Stimulated activated CD4-positive, alpha-beta T cell treated with anti-CD3 and anti-CD28 coated beads, Interleukin-4, amount 100 ng/mL, for 1 hour (primary cell): ENCODE measurements at places on chromosomes 5 and 9.

GRCh38 chr5:151205411-151205810, 18.5 kb downstream of the CCDC69 start:
- DNase-seq, result no peak

GRCh38 chr5:102106599-102106998, 189.5 kb downstream of the SLCO4C1 start:
- DNase-seq, result no peak

GRCh38 chr9:78437806-78438205, 140.9 kb downstream of the PSAT1 start:
- no peak for DNase-seq

DNA sequence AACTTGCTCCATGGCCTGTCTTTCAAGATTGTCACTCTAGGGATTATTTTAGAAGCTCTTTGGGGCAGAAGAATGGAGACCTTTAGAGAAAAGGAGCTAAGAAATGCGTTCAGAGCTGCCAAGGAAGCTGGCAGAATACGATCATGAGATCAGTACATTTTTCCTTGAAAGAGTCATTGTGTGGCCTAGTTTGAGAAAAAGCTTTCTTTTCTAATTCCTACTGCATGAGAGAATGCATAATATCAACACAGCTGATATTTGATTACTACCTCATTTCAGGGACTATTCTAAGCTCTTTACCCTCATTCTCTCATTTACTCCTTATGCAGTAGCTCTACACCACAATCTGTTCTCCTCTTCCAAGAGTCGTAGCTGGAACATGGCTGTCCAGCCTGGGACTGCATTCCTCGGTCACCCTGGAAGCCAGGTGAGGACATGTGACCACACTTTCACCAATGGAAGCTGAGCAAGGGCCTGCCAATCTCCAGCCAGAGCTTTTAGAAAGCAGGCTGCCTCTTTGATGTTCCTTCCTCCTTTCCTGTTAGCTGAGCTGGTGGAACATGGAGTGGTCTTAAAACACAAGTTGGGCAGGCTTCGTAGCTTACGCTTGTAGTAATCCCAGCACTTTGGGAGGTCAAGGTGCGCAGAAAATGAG, 99.3 kb upstream of the LHFPL2 start:
- DNase-seq, result no peak

GRCh38 chr5:139577689-139578290, 16.7 kb downstream of the UBE2D2 start:
- DNase-seq, result no peak

- DNase-seq, result no peak
These were observed 32.4 kb upstream of the IL33 start for GRCh38 chr9:6183227-6183551.

DNA sequence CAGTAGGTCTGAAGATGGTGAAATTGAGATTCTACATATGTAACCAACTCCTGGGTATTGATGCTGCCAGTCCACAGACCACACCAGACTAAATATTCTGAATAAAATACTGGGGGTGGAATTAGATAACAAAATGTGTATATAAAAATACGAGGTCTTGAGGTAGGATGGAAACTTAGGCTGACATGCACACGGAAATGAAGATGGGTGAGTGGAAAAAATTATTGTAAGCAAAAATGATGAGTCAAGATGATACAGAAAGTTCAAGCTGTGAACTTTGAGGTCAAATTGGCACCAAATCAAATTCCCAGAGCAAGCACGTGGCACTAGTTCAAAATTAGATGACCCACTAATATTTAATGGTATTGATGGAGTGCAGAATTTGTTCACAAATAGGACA, 713.4 kb upstream of the ACO1 start:
- no peak for DNase-seq

DNA sequence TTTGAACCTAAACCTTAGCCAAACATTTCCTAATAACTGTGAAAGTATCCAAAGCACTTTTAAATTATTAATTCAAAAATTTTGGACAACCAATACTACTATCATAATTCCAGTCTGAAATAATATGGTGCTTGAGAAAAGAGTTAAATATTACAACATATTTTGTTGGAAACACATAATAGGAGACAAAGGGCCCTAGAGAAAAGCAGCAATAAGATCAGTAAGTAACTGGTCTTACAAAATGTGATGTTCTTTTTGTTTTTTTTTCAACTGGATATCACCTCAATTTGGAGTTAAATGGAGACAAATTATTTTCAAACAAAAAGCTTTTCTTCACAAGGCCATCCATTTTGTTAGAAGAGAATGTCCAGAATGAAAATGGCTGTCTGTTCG, 21.1 kb downstream of the SRFBP1 start:
- no peak for DNase-seq

DNA sequence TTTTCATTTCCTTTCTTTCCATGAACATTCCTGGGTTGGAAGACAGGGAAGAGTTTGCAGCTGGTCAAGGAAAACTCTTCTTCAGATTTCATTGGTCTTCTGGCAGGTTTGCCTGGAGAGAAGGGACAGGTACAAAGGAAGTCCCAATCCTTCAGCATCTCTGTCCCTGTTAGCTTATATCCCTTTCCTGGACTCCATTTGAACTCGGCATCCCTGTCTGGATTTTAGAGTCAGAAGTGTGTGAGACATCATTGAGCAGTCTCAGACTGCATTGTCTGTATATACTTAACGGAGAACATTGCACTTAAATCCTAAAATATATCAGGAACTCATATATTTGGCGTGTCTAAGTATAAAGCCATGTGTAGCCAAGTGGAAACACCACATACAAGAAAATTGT, 54.9 kb downstream of the ADGRV1 start:
- DNase-seq, result no peak

- no peak for DNase-seq
These were observed 289.7 kb upstream of the SEMA6A start for GRCh38 chr5:116864157-116864837.

GRCh38 chr9:100292414-100292813, 60.3 kb downstream of the TEX10 start:
- DNase-seq, result no peak

DNA sequence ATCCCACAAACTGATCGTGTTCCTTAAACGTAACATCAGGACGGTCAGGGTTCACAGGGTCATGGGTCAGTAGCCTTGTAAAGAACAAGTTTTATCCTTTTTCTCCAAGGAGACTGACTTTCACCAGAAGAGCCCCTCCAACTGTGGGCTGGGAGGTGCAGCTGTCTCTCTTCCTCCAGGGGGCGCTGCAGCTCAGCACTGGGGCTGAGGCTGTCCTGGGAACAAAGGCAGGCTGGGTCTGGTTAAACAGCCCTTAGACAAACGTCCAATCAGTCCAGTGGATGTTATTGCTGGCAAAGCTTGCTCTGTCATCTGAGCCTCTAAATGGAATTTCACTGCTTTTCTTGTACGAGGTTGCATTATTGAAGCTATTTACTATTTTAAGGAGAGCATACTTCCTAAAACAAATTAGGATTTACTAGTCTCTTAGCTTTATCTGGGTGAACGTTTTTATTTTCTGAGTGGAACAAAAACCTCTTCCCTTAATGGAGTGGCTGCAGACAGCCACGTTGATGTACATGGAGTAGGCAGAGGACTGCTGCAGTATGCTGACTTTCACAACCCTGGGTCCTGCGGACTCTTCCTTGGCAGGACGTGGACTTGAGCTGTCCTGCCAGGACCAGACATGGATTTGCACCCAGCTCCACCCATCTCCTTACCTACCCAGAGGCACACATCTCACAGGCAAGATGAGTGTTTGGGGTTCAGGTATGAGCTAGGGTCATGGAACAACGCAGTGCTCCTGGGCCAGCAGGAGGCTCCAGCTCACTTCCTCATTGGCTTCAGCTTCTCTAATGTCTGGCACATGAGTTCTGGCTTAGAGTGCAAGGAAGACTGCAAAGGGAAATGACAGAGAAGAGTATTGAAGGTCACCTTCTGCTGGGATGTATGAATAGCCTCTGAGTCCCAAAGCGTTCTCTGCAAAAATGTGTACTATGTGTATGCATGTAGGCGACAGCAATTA, 7.8 kb downstream of the EXOSC2 start:
- DNase-seq, result peak; percentile 74

- DNase-seq, result no peak
These were observed 8.8 kb downstream of the FGF18 start for GRCh38 chr5:171428168-171428696.

- no peak for DNase-seq
These were observed 63.3 kb downstream of the DCP2 start for GRCh38 chr5:113039934-113040285.

- no peak for DNase-seq
These were observed 555.5 kb upstream of the ST8SIA4 start for GRCh38 chr5:101458587-101458986.

DNA sequence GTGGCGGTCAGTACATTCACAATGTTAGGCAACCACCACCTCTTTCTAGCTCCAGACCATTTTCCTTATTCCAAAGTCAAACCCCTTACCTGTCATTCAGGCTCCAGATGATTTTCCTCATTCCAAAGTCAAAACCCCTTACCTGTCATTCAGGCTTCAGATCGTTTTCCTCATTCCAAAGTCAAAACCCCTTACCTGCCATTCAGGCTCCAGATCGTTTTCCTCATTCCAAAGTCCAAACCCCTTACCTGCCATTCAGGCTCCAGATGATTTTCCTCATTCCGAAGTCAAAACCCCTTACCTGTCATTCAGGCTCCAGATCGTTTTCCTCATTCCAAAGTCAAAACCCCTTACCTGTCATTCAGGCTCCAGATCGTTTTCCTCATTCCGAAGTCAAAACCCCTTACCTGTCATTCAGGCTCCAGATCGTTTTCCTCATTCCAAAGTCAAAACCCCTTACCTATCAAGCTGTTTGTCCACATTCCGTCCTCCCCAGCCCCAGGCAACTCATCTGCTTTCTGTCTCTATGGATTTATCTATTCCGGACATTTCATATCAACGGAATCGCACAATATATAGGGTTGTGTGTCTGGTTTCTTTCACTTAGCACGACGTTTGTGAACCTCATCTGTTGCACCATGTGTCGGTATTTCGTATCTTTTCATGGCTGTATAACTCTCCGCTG, 5.2 kb downstream of the PLEKHG4B start:
- DNase-seq, result no peak

- DNase-seq, result no peak
These were observed 26.4 kb downstream of the TNFSF15 start for GRCh38 chr9:114779352-114779845.

DNA sequence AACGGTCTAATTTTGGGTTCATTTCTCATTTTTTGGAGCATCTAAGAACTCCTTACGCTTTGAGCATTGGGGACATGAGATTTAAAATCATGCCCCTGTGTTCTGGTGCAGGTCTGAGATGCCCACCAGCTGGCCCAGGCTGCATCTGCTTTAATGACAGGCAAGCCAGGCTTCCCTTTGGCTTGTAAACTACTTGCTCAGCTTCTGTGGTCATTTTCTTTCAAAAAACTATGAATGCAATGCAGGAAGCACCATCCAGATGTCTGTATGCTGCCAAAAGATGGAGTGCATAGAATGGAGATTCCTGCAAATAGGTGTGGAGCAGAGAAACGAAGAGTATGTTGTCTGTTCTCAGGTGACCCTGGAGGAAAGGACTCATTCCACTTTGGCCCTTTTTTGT, 399.9 kb upstream of the ADAMTSL1 start:
- DNase-seq, result no peak

- no peak for DNase-seq
These were observed 46.2 kb upstream of the KIF2A start for GRCh38 chr5:62259699-62260250.

DNA sequence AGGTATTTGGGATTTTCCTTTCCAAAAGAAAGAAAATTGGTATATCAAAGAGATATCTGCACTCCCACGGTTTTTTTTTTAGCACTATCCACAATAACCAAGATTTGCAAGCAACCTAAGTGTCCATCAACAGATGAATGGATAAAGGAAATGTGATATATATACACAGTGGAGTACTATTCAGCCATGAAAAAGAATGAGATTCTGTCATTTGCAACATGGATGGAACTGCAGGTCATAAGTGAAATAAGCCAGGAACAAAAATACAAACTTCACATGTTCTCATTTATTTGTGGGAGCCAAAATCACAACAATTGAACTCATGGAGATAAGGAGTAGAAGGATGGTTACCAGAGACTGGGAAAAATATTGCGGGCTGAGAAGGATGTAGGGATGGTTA, 9.8 kb downstream of the ANKRD31 start:
- no peak for DNase-seq

DNA sequence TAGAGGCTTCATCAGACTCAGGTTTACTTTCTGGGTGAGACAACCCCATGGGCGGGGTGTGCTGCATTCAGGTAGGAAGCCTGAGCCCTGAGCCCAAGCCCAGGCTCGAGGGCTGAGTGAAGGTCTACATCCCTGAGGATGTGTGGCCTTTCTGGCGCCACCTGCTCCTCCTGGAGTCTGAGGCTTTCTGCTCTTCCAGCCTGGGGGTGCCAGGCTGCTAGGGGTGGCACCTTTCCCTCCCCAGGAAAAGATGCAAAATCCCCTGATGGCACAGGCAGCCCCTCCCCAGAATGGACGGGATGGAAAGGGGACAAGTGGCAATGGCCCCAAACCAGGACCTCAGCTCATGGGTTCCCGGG, 44.4 kb upstream of the PRRC2B start:
- no peak for DNase-seq

DNA sequence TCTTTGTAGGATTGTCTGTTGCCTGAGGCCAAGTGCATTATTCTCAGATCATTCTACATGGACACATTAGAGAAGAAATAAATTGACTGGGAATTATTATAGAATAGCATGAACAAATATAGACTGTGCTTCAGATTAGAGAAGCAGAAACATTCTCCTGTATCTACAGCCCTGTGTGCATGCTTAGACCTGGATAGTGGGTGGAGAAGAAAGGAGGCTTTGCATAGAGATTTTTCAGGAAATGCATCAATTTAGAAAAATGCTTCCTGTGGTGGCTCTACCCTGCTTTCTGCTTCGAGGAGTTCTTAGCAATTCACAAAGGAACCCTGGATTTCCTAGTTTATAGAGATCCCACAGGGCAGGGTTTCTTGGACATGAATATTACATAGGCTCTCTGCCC, 66.7 kb downstream of the IRX1 start:
- DNase-seq, result no peak

- DNase-seq, result no peak
These were observed 347.2 kb upstream of the CD180 start for GRCh38 chr5:67543720-67544270.

GRCh38 chr5:168317521-168318147, 26.2 kb downstream of the WWC1 start:
- no peak for DNase-seq

GRCh38 chr5:14204785-14205321, 61.7 kb downstream of the TRIO start:
- DNase-seq, result no peak

DNA sequence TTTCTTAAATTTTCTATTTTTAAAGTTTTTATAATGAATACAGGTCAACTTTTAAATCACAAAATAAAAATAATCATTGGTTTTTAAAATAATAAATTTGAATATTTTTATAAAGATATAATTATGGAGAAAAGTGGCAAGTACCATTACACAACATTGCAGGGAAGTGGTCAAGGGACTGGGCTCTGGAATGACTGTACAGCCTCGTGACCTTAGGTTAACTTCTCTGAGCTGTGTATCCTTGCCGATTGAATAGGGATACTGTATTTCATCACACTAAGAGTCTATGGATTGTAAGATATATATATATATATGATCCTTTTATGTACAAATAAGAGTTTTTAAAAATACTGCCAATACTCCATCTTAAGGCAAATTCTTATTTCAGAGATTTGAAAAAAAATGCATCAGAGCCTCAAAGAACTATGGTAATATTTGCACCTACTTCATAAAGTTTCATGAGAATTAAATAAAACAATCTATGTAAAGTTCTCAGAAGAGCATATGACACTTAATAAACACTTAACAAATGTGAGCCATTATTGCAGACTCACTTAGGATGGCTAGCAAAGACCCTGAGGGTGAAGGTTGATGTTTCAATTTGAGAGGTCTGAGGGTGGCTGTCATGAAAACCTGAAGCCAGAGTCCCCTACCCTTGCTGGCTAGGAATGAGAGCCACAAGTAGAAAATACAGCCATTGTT, 136.5 kb downstream of the CCDC192 start:
- no peak for DNase-seq
